ENCODE measurements at places on chromosomes 2 and 18.

- DNase-seq, result no peak
Observed at GRCh38 chr2:207744451-207744850, 25.3 kb downstream of the FZD5 start.

- peak; percentile 64 for DNase-seq
Observed at GRCh38 chr2:215949991-215950404, 63.4 kb downstream of the MREG start.

DNA sequence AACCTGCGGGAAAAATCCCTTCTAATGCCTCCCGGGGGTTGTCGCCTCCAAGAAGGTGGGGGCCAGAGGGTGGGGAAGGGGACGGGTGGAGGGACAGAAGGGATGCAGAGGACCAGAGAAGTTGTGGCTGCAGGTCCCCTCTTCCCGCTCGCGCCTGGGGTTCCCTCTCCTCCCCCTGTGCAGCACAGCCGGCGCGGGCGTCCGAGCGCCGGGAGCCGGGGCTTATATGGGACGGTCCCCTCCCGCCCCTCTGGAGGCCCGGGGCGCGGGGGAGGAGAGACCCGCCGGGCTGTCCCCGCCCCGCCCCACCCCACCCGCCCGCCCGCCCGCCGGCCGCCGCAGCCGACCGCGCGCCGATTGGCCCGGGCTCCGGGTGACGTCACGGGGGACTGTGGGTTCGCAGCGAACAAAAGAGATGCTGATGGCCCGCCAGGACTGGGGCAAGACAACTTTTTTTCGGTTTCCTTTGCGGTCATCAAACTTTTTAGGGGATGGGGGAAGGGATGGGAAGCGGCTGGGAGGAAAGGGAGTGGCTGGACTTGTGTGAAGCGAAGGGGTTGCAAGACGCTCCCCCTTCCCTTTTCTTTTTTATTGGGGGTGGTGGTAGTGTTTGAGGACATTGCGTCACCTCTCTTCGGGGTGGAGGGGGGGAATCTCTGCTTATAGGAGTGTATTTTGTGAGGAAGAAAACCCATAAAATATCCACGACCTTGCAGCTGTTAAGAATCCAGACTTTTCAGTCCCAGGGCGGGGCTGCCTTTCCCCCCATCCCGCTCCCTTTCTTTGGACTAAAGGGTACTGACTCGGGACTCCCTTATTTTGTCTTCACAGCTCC is at the start of gene FN1:
FN1 (minus strand) TSS at position 199 of the 835 bp plus-strand sequence. CDS start 266 bp downstream, outside the sequence.
- DNase-seq, result peak; percentile 99

- DNase-seq, result no peak
Observed at GRCh38 chr18:55573386-55573785, 14.6 kb downstream of the TCF4 start.

DNA sequence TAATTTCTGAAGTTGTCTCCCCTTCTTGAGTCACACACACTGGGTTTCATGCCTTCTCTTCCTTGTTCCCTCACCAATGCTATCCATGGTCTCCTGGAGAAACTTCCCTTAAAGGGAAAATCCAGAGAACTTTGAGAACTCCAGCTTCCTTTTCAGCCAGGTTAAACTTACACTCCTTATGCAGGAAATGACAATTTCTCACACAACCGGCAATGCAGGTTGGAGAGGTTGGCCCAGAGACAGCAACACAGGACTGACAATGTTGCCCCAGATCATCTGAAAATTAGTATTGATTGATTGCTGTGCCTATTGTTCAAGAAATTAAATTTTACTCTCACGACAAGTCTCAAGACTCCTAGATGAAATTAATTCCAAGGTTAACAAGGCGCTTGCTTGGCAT is 292.2 kb downstream of the NYAP2 start:
- no peak for DNase-seq
